Psoas muscle (tissue), 8 donors: ENCODE measurements at places on chromosomes 13 and 19. TPM values are rescaled to one million over a fixed set of nuclear protein-coding genes. Genes with fewer than 3 reads are reported as not detected.

Gene MZT1
- total RNA-seq, result 10.6 TPM

DNA sequence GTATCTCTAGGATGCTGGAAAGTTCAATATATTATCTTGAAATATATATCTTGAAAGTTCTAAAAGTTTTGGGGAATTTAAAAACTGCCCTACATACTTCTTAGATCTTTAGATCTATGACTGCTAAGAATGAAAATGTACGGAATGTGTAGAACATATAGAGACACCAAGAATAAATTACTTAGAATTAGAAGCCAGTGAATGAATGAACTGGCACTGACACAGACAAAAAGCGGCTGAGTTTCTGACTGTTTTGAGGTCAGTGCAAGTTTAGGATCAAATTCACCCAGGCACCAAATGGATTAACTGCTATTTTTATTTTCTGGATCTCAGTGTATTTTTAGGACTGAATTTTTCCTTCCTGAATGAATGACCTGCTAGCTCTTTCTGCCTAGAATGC is 411.2 kb downstream of the KCTD12 start:
- H3K36me3 ChIP-seq, result no peaks in the 10 kb centered on the region
- H3K4me1 ChIP-seq, result peaks cover 5% of the 10 kb centered on the region

Gene PRTN3
- 0.34 TPM for total RNA-seq

- H3K27ac ChIP-seq, result no peak overlapping the region
- no peak overlapping the region for H3K4me3 ChIP-seq
- no peaks in the 10 kb centered on the region for H3K27me3 ChIP-seq
- H3K4me1 ChIP-seq, result no peaks in the 10 kb centered on the region
- DNase-seq, result no peak
- H3K36me3 ChIP-seq, result peaks cover 10% of the 10 kb centered on the region
Measured at GRCh38 chr19:48918801-48919247, 14.7 kb upstream of the DHDH start.

- H3K27ac ChIP-seq, result no peak overlapping the region
- no peaks in the 10 kb centered on the region for H3K36me3 ChIP-seq
- no peaks in the 10 kb centered on the region for H3K27me3 ChIP-seq
- no peak for DNase-seq
- no peaks in the 10 kb centered on the region for H3K4me1 ChIP-seq
Measured at GRCh38 chr19:13917888-13918406, 11.9 kb downstream of the CC2D1A start.
